ENCODE measurements at places on chromosomes 7 and 10.

DNA sequence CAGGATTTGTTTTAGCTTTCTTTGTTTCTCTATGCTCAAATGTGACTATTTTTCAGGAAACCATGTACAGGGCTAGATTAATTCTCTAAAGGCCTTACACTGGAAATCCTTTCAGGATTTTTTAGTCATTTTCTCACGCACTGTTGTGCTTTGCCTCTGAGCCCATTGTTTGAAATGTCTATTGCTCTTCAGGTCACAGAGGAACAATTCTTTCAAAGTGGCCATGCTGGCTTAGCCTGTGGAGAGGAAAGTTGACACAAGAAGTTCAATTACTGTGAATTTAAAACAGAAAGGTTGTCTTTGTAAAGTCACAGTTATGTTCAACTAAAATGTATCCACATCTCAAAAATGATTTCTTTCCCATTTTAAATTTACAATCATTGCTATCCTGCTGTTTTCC lies 1071.7 kb upstream of the POT1 start:
- DNase-seq = no peak

GRCh38 chr7:134153493-134154136 lies 26.5 kb downstream of the LRGUK start:
- no peak for DNase-seq

DNA sequence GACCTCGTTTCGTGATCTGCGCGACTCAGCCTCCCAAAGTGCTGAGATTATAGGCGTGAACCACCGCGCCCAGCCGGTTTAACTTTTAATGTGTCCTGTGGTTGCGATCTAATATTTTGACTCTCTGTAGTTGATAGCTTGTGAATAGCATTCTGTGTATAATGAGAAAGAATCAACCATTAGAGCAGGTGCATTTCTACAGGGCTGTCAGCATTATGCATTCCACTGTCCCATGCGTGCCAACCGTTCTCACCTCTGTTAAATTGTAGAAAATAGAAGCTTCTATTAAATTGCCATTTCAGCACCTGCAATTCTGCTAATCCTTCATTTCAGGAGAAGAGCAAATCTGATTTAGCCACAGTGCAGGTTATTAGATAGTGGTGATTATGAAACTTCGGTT lies 61.7 kb downstream of the VIM start:
- peak; percentile 5 for DNase-seq

GRCh38 chr7:131537571-131537978 lies 18.9 kb downstream of the PODXL start:
- no peak for DNase-seq

GRCh38 chr7:31094271-31094670 lies 42.2 kb downstream of the ADCYAP1R1 start:
- DNase-seq = no peak

- DNase-seq = no peak
Observed at GRCh38 chr7:1274876-1275375, 42.3 kb downstream of the UNCX start.

DNA sequence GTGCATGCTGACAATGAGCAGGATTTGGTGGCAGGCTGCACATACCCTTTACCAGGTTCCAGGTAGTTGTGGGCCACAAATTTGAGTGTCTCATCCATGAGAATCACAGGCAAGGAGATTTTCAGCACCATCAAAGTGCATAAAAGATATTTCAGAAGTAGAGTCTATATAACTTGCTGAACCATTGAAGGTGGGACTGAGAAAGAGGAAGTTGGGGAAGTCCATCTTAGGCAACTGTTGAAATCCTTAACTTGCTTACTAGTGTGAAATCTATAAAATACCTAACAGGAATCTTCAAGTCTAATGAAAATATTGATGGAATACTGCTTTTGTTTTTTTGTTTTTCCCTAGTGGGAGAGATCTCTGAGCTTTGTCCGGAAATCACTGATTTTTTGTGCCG lies 325.1 kb upstream of the PLXDC2 start:
- no peak for DNase-seq

DNA sequence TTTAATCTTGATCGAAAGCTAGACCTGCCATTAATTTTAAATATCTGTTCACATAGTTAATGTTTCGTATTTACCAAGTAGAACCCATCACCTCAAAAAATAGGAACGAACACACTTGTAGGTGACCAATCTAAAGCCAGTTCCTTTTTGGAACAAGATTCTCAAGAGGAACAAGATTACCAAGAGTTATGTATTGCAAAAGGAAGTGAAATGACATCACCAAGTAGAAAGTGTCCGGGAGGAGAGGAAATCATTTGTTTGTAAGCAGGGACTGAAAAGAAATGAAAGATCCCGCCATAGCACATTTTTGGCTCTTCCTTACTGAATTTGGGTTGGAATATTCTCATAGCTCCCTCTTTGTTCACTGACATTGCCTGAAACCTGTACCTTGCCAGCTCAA lies 1200.5 kb downstream of the SORCS1 start:
- DNase-seq = no peak

- DNase-seq = no peak
Observed at GRCh38 chr7:143396625-143397556, 11.8 kb downstream of the EPHA1 start.

- DNase-seq = peak; percentile 20
Observed at GRCh38 chr10:72736176-72736827, 44.4 kb downstream of the MCU start.

DNA sequence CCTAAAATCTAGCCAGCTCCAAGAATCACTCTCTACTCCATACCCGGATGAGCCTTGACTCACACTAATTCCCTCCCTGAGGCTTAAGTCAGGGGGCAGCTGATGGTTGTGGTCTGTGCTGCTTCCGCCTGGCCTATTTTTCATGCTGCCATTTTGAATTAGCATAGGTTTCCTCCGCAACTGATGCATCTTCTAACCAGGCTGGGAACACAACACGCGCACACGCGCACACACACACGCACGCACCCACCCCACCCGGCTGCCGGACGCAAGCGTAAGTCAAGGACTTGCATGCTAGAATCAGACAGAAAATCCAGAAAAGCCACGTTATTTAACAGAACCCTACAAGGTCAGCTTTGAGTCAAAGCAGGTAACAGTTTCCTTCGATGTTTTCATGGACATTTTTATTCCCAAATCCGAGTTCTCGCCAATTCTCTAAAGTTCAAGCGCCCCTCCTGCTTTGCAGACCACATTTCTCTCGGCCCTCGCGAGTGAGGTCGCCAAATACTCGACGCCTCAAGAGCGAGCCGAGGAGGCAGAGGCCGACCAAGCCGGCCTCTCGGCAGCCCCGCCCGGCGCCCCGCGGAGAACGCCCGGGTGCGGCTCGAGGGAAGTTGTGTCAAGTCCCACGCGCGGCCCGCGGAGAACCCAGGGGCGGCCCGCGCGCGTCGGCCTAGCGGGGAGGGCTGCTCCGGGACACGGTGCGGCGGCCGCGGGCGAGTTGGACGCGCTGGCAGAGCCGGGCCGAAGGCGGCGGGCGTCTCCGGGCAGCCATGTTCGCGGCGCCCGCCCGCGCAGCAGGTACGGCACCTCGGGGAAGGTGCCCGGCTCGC lies 961 bp downstream of the SCRN1 start:
- peak; percentile 72 for DNase-seq

GRCh38 chr10:22722626-22723169 lies 8.3 kb upstream of the PIP4K2A start:
- DNase-seq = no peak

GRCh38 chr7:38478404-38478803 lies 152.8 kb downstream of the AMPH start:
- no peak for DNase-seq
